Dermis microvascular lymphatic vessel endothelial cell (primary cell): ENCODE measurements at places on chromosomes 13 and 19. TPM values are rescaled to one million over a fixed set of nuclear protein-coding genes. Genes with fewer than 3 reads are reported as not detected.

The HCST gene
- 0.38 and 0.39 TPM in 2 replicates for total RNA-seq

The SSC5D gene
- under 0.01 and 0.13 TPM in 2 replicates for total RNA-seq

The S1PR4 gene
- total RNA-seq = 0.51 and 0.63 TPM in 2 replicates

The CD22 gene
- total RNA-seq = 0.13 and 0.38 TPM in 2 replicates

The TDRD12 gene
- under 0.01 and 0.13 TPM in 2 replicates for total RNA-seq

The KLK8 gene
- total RNA-seq = not detected in 2 replicates

The TRPM4 gene
- total RNA-seq = 10.8 and 18.2 TPM in 2 replicates

The EDNRB gene
- 86.3 and 168 TPM in 2 replicates for total RNA-seq

The ZNF799 gene
- 4.6 and 6.6 TPM in 2 replicates for total RNA-seq
